Eye (tissue), 1 donor: ENCODE measurements at places on chromosomes 4 and X.

DNA sequence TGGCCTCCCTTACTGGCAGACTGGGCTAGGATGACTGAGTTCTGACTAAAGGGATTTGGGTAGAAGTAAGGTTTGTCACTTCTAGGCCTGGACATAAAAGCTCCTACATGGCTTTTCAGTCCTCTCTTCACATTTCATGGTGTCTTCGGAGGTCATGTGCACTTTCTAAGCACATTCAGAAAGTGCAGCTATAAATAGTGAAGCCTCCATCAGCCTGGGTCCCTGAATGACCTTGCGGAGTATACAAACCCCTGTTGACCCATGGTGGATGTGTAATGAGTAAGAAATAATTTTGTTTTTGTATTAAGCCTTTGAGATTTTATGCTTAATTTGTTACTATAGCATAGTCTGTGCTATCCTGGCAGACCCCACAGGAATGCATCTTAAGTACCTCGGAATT is 154.0 kb downstream of the STOX2 start:
- DNase-seq: no peak

DNA sequence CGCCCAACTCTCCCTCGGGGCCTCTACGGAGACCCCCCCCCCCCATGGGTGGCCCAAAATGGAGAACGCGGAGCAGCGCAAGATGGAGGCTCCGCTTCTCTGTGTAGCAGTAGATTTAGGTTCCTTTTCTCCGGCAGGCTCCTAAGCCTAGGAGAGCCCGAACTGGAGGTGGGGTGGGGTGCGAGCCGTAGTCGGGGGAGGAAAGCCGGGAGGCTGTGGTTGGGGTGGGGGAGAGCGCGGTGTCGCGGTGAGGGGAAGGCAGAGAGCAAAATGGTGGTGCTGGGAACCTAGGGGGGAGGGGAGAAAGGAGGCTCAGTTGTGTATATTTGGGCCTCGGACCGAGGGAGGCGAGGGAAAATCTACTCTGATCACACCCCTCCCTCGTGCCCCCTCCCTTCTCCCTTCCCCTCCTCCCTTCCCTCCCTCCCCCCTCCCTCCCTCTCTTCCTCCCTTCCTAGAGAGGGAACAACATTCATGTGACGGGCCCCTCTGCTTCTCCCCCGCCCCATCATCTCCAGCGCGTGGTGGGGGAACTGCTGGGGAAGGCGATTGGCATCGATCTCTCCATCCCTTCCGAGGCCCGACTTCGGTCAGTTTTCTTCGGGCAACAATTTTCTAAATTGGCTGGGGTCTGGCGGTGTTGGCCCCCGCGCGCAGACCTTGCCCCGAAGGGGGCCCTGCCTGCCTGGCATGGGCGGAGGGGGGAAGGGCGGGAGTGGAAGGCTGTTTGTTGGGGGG is at the start of gene STAG2:
STAG2 (plus strand) TSS at position 439 of the 738 bp plus-strand sequence. CDS start 60,922 bp downstream, outside the sequence.
- peak; percentile 93 for DNase-seq

DNA sequence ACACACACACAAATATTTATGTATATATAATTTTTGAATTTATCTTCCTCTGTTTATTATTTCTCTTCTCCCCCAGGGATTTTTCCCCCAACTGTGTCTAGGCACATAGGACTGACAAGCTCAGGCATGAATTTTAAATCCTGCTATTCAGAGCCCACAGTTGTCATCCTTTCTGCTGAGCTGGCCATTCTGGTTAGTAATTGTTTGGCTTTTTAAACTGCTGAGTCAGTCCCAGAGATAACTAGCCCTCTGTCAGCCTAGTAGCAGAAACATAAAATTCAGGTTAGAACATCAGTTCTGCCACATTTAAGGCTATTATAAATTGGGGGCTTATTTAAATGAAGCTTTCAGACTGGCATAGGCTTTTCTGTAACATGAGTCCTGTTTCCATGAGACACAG is 151.7 kb upstream of the MAOA start:
- no peak for DNase-seq

DNA sequence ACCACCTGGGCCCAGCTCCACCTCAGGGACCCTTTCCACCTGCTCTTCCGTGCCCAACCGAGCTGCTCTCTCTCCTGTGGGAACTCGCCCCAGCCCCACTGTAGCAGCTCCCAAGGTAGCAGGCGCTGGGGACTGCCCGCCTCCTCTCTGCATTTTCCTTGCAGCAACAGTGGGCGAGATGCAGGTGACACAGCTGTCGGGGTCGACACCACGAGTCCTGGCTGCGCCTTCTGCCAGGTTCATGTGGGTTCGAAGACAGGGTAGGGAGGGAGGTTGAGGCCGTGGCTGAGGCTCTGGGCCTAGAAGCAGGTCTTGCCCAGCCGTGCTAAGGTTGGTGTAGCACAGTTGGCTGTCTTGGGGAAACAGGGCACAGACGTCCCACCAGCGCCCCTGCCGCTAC is 245.2 kb upstream of the FSTL5 start:
- DNase-seq: no peak

- DNase-seq: no peak
These were observed 29.7 kb downstream of the EREG start for GRCh38 chr4:74394476-74395136.

- peak; percentile 69 for DNase-seq
These were observed at the start of gene UBL4A for GRCh38 chrX:154486396-154487207. UBL4A (minus strand) TSS chrX:154486615; CDS start chrX:154486584, 31 bp downstream.

DNA sequence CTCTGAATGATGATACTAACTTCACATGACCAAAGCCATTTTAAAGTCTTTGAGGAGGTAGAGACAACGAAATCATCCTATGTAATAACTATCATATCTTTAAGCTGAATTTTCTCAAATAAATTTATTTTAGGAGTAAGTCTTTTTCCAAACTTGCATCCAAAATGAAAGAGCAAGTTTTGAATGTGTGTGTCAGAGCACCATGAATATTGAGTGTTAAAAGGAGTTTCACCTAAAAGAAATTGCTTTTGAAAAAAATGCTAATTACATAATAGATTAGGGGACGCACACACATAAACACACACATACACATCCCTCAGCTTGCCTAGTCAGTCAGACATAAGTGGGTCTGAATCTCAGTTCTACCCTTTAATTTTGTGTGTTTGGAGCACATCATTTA is 1.9 kb downstream of the ANK2 start:
- DNase-seq: no peak

GRCh38 chrX:113929004-113929403 is 654.9 kb upstream of the HTR2C start:
- peak; percentile 3 for DNase-seq

- DNase-seq: no peak
These were observed 144.8 kb upstream of the CPEB2 start for GRCh38 chr4:14857475-14857874.

GRCh38 chrX:65576160-65576559 is 41.6 kb upstream of the LAS1L start:
- DNase-seq: no peak

- no peak for DNase-seq
These were observed 47.1 kb upstream of the BMP15 start for GRCh38 chrX:50863471-50863870.

GRCh38 chrX:68409194-68409593 is 24.1 kb downstream of the OPHN1 start:
- no peak for DNase-seq

DNA sequence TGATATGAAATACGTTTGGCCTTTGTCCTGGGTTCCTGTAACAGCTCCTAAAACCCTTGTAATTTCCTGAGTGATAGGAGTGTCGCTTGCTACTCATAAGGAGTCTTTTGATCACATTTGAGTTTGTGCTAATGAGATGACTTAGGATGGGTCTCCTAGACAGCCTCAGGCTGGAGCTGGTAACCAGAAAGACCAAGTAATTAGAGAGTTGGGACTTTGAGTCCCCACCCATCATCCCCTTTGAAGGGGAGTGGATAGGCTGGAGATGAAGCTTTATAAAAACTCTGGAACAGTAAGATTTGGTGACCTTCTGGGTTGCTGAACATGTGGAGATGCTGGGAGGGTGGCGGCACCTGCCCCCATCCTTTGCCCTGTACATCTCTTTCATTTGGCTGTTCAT is 2.9 kb downstream of the SEC24B start:
- DNase-seq: no peak

DNA sequence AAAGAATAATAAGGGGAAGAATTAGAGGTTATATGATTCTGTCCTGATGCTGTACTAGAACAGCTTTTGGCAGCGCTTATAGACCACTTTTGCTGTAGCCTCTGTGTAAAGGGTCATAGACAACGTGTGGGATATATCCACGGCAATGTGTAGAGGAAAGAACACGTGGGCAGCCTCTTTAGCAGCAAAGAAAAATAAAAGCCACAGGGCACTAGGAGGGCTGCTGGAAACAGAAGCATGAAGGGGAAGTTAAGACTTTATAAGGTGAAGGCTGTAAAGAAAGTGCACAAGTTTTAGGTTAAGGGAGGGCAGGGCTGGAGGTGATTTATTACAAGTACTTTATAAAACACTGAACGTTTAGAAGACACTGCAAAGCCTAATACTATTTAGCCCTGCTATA is 20.1 kb upstream of the PHEX start:
- DNase-seq: no peak

GRCh38 chrX:10952619-10953018 is 158.5 kb upstream of the HCCS start:
- DNase-seq: no peak

GRCh38 chrX:115606861-115607260 is 45.9 kb downstream of the PLS3 start:
- no peak for DNase-seq

GRCh38 chrX:68807818-68808217 is 21.0 kb upstream of the EFNB1 start:
- peak; percentile 11 for DNase-seq

DNA sequence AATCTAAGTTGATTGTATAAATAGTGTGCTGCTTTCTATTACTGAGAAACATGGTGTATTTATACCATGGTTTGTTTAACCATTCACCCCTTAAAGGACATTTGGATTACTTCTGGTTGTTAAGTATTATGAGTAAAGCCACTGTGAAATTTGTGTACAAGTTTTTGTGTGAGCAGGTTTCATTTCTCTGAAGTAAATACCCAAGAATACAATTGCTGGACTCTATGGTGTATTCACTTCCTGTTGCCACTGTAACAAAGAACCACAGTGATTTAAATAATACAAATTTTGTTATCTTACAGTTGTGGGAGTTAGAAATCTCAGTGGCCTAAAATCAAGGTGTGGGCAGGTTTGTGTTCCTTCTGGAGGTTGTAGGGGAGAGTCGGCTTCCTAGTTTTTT is 869.6 kb downstream of the CCSER1 start:
- no peak for DNase-seq

- DNase-seq: no peak
These were observed 51.1 kb upstream of the MYOZ2 start for GRCh38 chr4:119084513-119084912.

DNA sequence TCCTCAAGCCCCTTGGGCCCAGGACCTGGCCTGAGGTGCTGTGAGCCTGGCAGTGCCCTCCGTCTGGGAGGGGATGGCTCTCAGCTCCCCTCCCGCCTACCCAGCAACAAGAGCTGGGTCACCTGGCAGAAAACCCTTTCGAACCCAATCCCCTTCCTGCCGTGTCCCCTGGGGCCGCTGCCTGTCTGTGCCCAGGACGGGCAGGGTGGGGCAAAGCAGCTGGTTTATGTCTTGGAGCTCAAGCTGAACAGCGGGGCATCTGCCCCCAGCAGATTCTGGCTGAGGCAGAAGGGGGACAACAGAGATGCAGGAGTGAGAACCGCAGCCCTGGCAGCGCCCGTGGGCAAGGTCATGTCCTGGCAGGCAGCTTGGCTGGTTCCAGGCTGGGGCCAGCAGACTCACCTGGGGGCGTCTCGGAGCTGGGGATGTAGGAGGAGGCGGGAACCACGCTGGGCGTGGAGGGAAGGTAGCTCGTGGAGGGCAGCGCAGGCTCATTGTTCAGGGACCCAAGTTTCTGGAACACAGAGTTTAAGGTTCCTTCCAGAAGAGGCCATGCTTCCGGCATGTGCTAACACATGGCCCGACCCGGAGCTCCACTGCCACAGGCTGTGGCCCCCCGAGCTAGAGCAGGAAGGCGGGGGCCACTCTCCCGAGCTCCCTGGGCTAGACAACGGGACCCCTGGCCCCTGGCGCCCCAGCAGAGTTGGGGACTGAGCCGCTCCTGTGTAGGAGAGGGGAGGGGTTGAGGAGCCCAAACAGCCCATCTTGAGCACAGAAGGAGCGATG is 24.2 kb downstream of the NELFA start:
- DNase-seq: no peak

GRCh38 chrX:40022421-40022820 is 75.3 kb downstream of the BCOR start:
- no peak for DNase-seq

DNA sequence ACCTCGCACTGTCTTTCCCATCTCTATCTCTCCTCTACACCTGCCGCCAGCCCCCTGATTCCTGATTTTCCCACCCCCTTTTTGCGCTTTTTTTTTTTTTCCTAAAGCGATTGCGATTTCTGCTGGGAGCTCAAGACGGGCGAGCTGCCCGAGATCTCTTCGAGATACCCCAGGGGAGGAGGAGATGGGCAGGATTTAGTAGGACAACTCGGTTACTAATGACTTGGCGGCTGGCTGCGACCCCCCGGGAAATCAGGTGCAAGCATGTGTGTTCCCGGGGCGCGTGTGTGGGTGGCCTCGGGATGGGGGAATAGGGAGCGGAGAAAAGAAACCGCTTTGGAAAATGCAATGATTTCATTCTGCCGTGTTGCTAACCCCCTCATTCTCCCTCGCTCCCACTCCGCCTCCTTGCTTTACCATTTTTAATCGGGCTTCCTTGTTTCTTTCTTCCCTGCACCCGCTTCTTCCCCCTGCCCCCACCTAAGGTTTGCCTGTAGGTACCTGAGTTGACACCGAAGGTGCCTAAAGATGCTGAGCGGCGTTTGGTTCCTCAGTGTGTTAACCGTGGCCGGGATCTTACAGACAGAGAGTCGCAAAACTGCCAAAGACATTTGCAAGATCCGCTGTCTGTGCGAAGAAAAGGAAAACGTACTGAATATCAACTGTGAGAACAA is 4.4 kb downstream of the SLITRK2 start:
- DNase-seq: peak; percentile 37

DNA sequence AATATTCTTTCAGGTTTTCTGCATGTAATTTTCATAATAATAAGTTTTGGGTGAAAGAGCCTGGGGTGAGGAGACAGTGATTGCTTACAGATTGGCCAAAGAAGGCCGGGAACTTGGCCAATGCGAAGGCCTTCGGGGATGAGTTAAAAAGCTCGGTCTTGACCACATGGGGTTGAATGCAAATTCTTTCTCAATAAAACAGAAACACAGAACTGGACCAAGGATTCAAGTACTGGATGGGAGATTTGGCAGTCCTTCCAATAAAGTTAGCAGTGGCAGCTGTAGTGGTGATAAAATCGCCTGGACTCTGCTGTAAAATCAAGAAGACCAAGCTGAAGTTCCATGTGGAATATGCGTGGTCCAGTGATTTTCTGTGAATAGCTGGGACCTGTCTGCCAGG is 282.2 kb upstream of the KLF3 start:
- DNase-seq: no peak

DNA sequence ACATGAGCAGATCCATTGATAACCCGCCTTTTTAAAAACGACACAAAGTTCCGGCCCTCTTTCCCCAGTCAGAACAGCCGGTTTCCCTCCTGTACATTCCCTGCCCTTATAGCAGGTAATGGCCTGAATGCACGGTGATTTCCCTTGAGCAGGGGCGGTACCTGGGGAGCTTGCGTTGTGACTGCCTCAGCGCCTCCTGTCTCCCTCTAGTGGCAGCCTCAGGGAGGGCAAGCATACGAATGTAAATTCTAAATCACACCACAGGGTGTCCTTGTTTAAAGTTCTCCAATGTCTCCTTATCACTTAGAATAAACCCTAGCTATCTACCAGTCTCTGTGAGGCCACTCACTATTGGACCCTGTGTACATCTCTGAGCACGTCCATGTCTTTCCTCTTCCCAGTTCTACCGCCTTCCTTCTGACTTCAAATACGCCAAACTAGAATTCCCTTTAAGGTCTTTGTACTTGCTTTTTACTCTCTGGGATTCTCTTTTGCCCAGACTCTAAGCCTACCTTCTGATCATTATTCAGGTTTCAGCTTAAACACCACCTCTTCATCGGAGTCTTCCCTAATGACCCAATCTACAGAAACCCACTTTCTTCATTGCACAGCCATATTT is 18.4 kb upstream of the LDB2 start:
- no peak for DNase-seq
